ENCODE measurements at places on chromosomes 3 and 15. TPM values are rescaled to one million over a fixed set of nuclear protein-coding genes. Genes with fewer than 3 reads are reported as not detected.

Gene SUSD5
- total RNA-seq = not detected

Gene PAQR9
- total RNA-seq = not detected

Gene POPDC2
- total RNA-seq = 3.2 TPM

Gene SNUPN
- 24.6 TPM for total RNA-seq

Gene GOLGA6L25
- total RNA-seq = not detected

DNA sequence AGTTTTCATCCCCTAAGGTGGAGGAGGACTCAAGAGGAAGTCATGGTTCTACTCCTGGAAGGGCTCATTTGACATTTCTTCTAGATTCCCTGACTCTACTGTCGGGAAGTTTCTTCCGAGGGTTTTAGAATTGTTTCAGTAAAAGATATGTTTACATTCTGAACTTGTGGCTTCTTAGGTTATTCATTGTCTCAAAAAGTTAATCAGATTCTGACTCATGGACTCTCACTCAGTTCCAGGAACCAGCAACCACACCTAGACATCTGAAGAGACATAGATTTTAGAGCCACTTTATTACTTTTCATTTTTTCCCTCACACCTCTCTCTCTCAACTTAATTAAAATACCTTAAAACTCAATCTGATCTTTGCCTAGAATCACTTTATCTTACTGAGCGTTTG, 862.6 kb downstream of the AGBL1 start:
- DNase-seq = no peak

DNA sequence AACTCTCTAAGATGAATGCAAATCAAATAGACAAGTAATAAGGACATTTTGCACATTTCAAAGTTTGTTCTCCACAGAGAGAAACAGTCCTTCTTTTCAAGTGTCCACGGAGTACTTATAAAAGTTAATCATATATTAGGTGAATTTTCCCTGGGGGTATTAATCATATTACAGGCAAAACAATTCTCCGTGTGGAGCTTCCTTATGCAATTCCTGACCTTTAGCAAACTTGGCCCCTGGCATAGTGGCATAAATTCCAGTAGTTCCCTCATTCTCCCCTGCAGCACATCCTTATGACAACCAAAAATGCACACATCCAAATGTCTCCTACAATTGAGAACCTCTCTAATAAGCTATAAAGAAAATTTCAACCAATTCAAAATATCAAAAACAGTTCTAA, 34.4 kb downstream of the FSIP1 start:
- DNase-seq = no peak

- DNase-seq = no peak
These were observed 436.0 kb upstream of the PROK2 start for GRCh38 chr3:72220946-72221345.

DNA sequence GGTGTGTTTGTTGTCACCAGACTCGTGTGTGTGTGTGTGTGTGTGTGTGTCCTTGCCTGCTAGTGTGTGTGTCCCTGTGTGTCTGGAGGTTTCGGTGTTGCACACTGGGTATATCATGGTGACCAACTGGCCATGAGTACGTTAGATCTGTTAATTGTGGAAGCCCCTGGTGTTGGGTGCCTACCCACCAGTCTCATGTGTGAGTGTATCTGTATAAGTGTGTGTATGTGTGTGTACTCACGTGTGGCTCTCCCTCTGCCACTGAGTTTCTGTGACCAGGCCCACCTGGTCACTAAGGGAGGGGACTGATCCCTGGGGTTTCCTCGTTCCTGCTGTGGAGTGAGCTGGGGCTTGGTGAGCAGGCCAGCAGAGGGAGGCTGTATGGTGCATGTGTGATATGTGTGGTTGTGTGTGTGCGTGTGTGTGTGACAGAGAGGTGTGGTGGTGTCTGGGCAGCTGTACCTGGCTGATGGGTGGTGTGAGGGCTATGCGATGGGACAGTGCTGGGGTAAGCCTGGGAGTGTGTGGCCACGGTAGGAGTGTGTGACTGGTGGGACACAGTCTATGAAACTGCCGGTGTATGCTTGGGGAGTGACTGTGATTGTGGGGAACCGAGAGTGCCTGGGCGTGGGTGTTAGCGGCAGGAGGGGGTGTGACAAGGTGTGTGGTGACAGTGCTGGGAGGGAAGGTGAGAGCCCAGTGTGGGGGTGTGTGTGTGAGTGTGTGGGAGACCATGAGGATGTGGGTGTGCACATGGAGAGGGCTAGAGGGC, 1.8 kb downstream of the PRKCD start:
- DNase-seq = peak; percentile 54

- no peak for DNase-seq
These were observed 445.8 kb upstream of the NAALADL2 start for GRCh38 chr3:174413062-174413912.

- no peak for DNase-seq
These were observed 526.8 kb upstream of the TBL1XR1 start for GRCh38 chr3:177724020-177724638.

- DNase-seq = no peak
These were observed 2.4 kb downstream of the DMXL2 start for GRCh38 chr15:51620122-51620521.

DNA sequence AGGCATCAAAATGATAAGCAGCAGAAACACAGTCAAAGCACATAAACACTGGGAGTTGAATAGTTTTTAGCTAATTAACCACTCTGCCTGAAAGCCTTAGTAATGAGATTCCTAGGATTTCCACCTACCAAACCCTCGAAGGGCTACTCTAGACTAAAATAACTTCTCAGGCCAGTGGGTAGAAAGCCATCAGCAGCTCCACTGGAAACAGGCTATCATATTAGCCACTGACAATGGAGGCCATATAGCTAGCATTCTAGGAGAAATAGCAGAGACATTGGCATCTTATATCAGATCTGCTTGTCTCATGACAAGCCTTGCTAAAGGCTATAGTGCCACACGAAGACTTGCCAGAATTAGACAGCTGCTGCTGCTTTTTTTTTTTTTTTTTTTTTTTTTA, 4.5 kb upstream of the CAPN3 start:
- DNase-seq = no peak

DNA sequence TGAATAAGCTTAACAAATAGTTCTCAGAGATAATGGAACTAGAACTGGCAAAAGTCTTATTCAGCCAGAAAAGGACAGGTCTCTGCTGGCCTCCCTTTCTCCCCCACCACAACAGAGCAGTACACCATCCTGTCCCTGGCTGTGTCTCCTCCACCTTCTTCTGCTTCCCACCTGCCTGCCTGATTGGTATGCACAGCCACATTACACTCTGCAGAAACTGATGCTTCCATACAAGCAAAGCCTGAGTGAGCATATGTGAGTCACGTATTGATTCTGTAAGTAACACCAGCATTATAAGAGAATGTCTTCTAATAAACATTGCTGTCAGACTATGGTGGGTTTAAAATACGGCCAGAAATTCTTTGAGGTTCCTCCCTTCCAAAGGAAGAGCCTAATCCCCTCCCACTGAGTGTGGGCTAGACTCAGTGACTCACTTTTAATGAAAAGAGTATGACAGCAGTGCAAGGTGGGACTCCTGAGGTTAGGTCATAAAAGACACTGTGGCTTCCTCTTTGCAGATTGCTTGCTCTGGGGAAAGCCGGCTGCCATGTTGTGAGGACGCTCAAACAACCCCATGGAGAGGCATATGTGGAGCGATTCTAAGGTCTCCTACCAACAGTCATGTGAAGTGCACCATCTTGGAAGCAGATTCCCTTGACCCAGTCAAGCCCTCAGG, 44.4 kb downstream of the ANXA2 start:
- DNase-seq = no peak

GRCh38 chr3:16146015-16146730, 28.3 kb upstream of the GALNT15 start:
- DNase-seq = no peak

- no peak for DNase-seq
These were observed 1.2 kb downstream of the TRH start for GRCh38 chr3:129975705-129976048.

DNA sequence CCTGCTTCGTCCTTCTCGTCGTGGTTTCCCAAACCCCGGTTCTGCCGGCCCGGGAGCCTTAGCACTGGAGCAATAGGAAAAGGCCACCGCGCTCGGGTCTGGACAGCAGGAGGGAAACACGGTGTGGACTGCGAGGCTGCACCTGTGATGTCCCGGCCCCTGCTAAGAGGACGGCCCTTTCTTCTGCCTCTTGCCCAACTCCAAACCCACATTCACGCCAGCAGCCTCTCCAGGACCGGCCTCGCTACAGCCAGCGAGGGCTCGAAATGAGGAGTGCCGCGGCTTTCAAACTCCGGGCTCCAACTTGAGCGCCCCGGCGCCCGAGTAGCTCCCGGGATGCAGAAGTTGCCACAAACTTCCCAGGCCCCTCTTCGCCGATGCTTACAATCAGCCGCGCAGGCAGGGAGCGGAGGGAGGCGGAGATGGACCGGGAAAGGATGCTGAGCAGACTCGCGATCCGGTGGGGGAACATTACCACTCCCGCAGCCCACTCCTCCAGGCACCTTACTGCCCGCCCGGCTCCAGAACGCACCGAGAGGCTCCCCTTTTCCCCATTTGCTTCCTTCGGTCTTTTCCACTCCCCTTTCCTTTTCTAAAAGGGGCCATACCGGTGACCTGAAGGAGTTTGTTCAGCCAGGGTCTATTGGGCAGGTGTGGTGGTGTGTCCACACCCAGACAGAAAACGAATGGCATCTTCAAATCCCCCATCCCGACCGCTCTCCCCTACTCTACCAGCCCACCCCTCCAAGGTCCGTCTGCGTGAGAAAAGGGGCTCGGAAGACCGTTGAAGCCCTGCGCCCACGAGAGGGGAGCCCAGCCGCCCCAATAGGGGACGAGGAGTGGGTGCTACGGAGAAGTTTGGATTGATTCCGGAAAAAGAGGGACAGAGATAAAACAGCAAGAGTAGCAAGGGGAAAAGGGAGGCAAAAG, 18.8 kb upstream of the SATB1 start:
- DNase-seq = no peak

DNA sequence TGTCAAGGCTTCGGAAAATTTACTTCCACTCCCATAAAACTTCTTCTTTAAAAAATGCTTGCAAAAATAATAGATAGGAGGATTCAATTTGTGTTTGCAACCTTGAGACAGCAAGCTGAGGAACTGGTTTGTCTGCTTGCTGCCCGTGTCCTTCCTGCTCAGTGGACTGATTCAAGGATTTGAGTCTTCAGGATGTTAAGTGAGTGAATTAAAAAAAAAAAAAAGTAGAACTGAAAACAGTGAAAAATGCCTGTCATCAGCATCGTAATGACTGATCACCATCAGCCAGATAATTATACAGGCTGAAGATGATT, 453.7 kb downstream of the FGF12 start:
- no peak for DNase-seq

- no peak for DNase-seq
These were observed 30.2 kb upstream of the HCLS1 start for GRCh38 chr3:121690777-121691405.

DNA sequence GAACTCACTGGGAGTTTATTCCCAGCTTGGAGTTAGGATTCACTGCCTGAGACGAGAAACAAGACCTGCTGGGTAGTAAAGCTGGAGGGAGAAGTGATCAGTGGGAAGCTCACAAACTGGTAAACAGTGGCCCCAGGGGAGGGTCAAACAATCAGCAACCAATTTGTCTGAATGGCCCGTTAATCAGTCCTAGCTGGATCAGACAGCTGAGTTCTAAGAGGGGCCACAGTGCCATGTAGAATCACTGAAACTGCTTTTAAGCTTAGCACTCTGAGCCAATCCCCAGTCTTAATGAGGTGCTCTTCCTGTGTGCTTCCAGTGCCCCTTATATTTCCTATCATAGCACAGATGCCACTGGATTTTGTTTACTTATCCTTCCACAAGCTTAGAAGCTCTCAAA, 591.7 kb downstream of the RSL24D1 start:
- DNase-seq = no peak
